GM04503 (cell line): ENCODE measurements at places on chromosomes 11 and 22.

DNA sequence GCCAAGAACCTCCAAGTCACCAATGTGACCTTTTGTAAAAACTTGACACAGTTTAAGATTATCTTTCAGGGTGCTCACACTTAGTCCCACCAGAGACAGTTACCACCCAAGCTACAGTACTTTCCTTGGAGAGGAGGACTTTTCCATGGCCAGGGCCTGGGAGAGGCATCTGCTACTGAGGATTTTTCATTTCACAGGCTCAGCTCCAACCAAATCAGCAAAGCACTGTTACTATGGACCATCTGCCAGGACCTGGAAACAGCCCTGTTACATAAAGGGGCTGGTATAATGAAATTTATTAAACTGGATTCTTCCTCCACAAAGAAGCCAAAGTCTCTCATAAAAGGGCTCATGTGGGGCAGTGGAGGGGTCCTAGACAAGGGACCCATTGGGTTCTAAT is 38.6 kb downstream of the SERGEF start:
- DNase-seq, result no peak

GRCh38 chr11:97687111-97687510 is 1297.3 kb downstream of the JRKL start:
- DNase-seq, result no peak

- no peak for DNase-seq
Measured at GRCh38 chr22:37896939-37897338, 9.2 kb upstream of the MICALL1 start.

DNA sequence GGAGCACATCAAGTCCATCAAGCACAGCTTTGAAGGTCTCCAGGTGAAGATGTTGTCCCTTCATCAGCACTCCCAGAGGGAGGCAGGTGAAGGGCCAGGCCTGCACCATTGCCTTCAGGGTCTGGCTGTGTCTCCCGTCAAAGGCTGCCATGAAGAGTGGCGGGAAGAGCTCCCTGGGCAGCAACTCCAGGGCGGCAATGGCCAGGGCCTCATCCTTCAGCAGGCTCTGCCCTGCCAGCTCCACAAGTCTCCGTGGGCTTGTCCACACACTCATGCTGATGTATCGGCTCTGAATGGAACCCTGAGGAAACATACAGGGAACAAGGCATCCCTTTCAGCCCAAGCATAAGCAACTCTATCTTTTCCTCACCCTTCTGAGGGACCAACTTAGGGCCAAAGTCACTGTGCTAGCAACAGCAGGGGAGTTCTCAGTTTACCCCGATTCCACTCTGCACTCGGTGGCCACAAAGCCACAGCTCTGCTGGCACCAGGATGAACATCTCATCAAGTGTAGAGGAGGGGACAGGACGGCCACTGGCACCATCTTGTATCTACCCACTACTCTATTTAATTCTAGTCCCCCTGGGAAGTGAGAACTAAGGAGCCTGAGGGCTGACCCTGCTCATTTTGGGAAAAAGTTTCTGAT is 8.2 kb downstream of the PRAME start:
- DNase-seq, result no peak

DNA sequence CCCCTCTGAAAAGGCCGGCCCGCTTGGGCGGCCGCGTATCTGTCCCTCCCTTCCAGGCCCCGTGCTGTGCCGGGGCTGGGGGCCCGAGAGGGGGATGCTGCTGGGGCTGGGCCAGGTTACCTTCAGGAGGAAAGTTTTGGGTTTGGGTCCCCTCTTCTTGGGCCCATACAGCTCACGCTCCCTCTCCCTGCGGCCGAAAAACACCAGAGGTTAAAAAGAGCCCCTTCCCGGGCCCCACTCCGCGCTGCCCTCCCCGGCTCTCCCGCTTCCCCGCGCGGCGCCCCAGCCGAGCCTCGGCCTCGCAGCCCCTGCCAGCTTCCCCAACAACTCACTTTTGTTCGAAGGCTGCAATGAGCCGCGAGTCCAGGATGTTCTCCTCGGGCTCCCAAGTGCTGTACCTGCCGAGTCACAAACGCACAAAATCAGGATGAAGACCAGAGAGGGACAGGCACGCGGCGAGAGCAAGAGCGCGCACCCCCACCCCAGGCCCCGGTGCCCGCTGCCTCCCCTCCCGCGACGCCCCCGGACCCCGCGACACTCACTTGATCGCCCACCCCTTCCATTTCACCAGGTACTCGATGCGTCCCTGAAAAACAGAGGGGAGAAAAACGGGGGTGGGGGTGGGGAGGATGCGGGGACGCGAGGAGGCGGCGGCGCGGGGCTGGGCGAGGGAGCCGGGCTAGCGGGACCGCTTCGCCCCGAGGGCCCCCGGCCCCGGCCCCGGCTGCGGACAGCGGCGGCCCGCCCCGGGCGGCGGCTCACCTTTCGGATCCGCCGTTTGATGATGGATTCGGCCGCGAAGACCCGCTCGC is 450 bp downstream of the CBX6 start:
- no peak for DNase-seq

- no peak for DNase-seq
Measured at GRCh38 chr22:31491218-31491962, 1.7 kb upstream of the EIF4ENIF1 start.

DNA sequence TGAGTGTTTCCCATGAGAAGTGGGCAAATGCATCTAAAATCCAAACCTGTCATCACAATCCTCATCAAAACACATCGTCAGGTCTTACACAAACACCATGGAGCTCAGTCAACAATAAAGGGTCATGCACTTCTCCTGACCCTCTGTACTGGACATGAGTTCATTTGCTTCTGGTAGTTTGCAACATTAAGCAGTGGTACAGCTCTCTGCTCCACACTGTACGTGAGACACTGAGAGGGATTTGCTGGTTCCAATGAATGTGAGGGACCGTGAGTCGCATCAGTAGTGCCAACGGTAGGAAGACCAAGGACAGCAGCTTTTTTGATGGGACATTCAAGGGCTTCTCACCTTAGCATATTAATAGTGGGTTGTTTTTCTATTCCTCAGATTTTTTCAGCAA is 752.3 kb downstream of the OPCML start:
- no peak for DNase-seq

GRCh38 chr11:125079878-125080530 is 16.9 kb downstream of the SLC37A2 start:
- DNase-seq, result no peak

- DNase-seq, result no peak
Measured at GRCh38 chr11:28250192-28250591, 142.0 kb downstream of the METTL15 start.

DNA sequence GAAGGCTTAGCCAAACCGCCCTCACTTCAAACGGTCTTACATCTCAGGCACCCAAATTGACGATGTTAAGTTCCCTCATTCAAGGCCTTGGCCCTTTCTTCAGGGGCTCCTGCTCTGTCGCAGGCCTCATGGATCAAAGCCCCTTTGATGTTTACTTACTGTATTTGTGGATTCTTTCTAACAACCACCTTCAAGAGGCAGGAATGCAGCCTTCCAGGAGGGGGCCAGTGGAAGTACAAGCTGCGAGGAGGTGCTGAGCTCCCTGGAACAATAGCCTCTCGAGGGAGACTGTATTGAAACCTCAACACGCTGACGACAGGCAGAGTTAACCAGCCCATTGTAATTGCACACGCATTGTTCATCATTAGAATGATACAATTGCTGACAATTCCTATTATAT is 209.1 kb downstream of the ST3GAL4 start:
- DNase-seq, result no peak

- DNase-seq, result no peak
Measured at GRCh38 chr11:2586087-2586792, 113.6 kb downstream of the KCNQ1OT1 start.

DNA sequence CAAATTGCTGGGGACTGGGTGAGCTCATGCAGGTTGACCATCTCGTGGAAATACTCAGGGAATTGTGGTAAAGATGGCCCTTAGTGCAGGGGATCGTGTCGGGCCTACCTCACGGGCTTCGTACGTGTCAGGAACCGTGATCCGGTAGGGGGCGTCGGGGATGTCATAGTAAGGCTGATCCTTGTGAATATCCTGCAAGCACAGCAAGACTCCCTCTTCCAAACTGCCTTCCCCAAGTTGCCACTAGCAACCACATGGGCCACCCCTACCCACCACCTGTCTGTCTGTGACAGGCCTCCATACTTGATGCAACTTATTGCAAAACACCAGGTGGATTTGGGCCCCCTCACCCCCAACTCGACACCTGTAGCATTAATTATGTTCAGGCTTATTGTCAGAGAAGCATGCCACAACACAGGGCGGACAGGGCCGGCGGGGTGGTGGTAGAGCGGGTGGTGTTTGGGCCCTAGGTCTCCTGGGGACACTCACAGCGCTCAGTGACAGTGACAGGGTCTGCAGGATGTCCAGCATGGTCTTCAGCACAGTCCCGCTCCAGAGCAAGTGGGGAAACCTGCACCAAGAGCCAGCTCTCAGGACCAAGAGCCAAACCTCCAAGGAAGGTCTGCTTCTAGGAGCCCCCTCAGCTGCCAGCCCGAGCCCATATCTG is 22.6 kb upstream of the SERPIND1 start:
- DNase-seq, result no peak

DNA sequence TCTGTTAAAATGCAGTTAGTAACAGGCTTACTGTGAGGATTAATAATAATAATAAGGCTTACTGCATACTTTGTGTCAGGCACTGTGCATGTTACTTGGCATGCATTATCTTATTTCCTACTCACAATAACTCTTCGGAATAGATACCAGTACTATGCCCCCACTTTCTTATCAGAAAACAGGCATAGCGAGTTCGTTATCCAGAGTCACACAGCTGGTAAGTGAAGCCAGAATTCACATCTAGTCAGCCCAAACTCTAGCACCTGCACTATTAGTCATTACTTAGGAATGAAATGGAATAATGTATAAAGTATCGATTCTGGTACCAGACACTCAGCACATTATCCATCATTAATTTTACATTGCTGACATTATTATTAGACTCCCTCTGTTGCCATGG is 155.7 kb upstream of the BLID start:
- DNase-seq, result no peak

DNA sequence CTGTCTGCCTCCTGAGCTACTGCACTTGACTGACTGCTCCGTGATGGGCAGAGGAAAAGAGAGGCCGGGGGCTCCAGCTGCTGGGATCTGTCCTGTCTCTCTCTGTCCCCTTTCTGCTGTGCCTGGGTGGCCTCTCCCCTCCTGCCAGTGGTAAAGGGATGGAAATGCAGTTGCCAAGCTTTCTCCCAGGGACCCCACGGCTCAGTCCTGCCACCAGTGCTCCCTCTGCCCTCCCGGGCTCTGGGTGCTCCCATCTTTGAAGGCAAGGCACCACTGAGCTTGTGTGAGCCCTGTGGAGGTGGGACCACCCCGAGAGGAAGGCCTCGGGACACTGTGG is 32.0 kb downstream of the NADSYN1 start:
- DNase-seq, result no peak

GRCh38 chr22:32340411-32340810 is 17.3 kb upstream of the RFPL3 start:
- DNase-seq, result no peak

GRCh38 chr22:26406118-26406517 is 22.9 kb upstream of the ASPHD2 start:
- DNase-seq, result no peak

GRCh38 chr11:77775936-77776335 is 44.6 kb downstream of the RSF1 start:
- no peak for DNase-seq

- no peak for DNase-seq
Measured at GRCh38 chr11:115892016-115892415, 387.8 kb upstream of the CADM1 start.

GRCh38 chr11:22976146-22976545 is 115.9 kb upstream of the CCDC179 start:
- DNase-seq, result peak; percentile 17

DNA sequence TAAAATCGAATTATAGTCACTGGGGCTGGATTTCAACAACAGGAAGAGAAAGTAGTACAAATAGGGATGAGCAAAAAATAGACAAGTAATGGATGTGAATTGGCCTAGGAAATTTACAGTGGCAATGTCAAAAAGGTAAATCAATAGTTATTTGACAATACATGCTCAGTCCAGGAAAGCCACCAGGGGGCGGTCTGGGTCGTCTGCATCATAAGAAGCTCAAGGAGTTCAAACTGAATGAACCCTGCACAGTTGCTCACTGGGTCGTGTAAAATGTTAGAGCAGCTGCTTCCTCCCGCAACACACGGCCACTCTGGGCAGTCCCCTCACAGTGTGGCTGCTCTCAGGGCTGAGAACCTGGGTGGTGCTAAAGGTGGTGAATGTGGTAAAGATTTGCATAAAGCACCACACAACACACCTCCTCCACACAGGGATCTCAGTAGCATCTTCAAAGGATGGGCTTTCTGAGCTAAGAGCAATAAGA is 85.9 kb downstream of the ZNF280B start:
- DNase-seq, result no peak

- no peak for DNase-seq
Measured at GRCh38 chr22:41264408-41264941, 21.5 kb downstream of the RANGAP1 start.

DNA sequence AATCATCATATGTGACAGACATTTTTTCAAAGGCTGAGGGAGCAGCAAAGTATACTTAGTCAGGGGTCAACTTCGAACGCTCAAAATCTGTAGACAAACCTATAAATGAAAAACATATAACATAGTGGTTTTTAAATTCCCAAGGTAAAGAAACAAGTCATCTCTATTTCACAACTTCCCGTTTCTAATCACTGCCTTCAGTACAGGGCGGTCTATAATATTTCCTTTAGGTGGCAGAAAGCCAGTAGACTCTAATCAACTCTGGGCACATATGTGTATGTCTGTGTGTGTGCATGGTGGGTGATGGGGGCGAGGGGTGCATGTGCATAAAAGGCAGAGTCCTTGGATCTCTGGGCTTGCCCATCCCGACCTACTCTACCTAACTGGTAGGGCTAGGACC is 55.0 kb upstream of the ARFGAP3 start:
- no peak for DNase-seq
